ENCODE measurements at places on chromosomes 3 and 15.

DNA sequence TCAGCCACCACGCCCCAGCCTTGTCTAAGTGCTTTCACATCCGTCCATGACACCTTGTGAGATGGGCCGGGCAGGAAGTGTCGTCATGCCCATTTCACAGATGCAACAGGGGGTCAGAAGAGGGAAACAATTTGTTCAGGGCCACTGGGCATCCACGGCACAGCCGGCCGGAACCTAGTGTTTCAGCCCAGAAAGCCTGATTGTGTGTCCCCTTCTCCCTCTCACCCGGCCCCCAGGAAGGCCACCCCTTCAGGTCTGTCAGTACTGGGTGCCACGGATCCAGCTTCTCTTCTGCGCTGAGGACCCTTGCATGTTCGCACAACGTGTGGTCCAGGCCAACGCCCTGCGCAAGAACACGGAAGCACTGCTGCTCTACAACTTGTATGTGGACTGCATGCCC, 15.8 kb downstream of the DNAH1 start:
- ATAC-seq = no peak

DNA sequence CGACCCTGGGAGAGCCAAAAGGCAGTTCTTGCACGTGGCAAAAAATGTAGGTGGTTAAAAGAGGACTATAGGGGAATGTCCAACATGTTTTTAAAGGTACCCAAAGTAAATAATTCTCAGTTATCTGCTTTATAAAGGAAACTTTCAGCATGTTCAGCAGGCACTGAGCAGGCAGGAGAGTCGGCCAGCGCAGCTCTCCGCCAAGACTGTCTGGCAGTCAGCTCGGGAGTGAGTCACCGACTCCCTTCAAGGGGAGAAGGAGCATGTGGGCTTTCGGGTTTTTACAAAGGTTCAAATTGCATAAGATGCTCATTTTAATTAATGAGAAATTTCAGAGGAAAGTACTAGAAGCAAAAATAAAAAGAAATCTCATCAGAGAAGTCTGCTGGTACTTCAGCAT, 7.0 kb downstream of the GABRA5 start:
- ATAC-seq = no peak

DNA sequence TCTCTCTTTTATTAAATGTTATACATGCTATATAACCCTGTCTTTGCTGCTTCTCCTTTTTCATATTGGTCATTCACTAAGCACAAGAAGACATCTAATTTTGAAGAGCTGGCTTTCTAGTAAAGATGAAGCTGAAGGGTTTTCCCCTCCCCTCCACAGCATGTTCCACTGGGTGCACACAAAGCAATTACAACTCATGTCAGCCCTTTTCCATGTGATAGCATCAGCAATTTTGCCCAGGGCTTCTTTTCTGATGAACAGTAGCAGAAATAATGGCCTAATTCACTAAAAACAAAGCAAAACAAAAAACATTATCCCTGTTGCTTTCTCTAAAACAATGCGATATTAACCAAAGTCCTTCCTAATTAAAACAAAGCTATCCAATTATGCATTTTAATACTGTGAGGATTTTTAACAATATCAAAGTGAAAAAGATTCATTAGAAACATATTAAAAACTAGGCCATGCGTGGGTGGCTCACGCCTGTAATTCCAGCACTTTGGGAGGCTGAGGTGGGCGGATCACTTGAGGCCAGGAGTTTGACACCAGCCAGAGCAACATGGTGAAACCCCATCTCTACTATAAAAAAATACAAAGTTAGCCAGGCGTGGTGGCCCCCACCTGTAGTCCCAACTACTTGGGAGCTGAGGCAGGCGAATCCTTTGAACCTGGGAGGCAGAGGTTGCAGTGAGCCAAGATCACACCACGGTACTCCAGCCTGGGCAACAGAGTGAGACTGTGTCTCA, 12.2 kb upstream of the PIK3R4 start:
- ATAC-seq = no peak

- no peak for ATAC-seq
These were observed 72.1 kb downstream of the TLE3 start for GRCh38 chr15:70025413-70026296.

DNA sequence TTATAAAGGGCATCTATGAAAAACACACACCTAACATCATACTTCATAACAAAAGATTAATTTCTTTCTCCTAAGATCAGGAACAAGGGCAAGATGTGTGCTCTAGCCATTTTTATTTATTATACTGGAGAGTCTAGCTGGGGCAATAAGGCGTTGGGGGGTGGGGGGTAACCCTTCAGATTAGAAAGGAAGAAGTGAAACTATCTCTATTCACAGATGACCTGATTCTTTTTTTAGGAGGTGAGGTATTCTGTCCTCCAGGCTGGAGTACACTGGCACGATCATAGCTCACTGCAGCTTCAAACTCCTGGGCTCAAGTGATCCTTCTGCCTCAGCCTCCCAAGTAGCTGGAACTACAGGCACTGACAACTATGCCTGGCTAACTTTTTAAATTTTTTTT, 89.5 kb upstream of the MANF start:
- no peak for ATAC-seq

DNA sequence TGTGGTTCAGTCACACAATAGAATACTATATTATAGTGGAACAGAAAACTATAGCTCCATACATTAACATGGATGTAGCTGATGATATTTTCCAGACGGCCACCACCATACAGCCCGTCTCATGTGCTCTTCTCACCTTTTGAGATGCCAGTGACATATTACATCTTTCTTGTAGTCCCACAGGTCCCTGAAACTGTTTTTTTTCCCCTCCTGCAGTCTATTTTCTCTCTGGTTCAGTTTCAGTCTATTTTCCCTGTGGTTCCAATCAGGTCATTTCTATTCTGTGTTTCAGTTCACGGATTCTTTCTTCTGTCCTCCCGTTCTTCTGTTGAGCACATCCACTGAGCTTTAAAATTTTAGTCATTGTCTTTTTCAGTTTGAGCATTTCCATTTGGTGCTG, 72.2 kb downstream of the PPCDC start:
- no peak for ATAC-seq

GRCh38 chr3:63351159-63352007, 73.3 kb downstream of the SYNPR start:
- ATAC-seq = no peak

DNA sequence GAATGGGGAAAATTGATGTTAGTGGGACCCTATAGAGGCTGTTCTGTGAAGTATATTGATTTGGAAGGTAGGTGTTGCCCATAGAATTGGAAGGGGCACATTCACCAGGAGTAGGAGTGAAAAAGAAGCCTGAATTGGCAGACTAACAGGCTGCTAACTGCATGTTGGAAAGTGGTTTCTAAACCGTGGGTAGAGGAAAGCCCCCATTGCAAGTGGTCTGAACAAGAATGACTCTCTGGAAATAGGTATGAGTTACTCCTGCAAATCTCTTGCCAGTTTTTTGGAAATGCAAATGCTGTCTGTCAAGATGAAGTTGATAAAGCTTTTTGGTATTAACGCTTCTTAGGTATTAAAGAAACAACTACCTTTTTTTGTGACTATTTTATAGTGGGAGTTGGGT, 3.5 kb downstream of the UBE2E1 start:
- peak; percentile 15 for ATAC-seq
